ENCODE measurements at places on chromosomes 16 and 17. TPM values are rescaled to one million over a fixed set of nuclear protein-coding genes. Genes with fewer than 3 reads are reported as not detected.
A peak's percentile ranks its signal among the peaks of the same experiment; 100 is the strongest.

ITGB3 gene
- total RNA-seq, result not detected

DNA sequence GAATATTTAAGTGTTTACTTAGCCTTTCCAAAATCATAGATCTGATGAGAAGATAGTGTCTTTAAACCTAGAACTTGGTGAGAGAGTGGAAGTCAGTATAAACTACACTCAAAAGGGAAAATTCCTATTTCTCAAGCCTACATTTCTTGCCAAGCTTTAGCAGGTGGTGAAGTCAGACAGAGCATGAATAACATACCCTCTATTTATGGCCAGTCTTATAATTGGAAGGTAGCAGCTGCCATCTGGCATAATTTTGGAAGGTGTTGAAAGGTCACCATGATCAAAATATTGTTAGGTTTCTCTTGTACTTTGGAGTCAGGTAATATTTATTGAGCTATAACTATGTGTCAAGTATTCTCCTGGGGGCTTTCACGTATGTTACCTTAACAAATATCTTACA is 729.3 kb upstream of the KIF2B start:
- DNase-seq, result no peak

DNA sequence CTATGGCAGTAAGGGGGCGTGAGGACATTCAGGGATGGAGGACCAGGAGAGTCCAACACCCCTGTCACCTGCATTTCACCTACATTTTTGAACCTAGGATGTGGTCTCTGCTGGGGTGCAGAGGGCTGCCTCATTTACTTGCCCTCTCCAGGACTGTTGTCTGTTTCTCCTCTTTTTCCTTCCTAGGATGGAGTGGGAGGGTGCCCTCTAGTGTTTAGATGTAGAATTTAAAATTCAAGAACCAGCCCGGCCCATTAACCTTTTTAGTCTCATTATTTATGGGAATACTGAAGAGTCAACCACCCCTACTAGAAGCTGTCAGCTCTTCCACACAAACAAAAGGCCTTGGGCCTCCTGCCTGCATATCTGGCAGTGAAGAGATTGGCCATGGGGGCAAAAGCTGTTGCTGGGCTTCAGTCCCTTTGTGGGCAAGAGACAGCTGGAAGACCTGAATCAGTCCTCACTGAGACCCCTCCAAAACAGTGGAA is 2.5 kb upstream of the STARD3 start:
- no peak for DNase-seq

DNA sequence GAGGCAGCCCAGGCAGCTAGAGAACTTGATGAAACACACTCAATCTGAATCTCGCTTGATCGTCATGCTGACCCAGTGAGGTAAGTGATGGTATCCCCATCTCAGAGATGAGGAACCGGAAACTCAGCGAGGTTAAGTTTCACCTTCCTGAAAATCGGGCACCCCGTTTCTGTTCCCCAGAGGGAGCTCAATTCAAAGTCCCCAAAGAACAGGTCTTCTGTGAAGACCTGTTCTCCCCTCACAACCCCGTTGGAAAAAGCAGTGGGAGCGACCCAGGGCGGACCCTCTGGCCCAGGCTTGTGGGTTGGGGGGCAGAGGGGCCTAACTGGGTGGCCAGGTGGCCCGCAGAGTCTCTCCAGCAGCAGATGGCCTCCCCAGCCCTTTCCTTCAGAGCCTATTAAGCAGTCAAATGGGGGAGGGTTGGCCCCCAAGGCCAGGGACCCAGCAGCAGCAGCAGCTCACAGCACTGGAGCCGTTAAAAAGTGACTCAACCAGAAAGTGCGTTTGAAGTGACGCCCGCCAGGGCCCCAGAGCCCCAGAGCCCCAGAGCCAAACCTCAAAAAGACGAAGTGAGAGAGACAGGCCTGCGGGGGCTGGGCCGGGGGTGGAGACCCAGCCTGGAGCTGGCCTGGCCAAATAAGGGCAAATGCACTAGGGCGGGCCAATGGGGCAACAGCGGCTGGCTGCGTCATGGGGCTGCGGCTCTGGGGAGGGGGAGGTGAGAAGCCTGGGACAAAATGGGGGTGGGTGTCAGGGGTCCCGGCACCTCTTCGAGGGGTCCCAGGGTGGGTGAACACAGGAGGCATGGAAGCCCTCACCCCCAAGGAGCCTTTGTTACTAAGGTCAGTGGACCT is 9.2 kb upstream of the TSPOAP1 start:
- DNase-seq, result no peak

DNA sequence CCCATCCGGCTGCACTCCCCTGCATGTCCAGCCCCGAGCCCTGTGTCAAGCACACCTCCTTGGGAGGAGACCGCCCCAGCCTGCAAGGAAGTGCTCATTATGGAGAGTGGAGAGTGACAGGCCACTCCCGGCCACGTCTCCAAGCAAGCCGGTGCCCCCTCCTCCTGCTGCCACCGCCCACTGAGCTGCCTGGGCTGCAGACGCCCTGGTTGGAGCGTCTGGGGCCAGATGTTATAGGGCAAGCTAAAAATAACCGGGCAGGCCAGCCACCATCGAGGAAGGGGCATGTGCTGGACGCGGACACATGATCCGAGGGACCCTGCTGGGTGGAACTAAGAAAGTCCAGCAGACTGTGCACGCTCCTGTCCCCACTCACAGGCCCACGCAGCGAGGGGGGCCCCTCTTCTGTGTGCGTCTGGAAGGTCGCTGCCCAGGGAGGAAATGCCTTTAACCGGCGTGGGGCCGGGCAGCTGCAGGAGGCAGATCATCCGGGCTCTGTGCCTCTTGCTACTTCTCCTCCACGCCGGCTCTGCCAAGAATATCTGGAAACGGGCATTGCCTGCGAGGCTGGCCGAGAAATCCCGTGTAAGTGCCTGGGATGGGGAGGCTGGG is at the start of gene WFDC1:
Gene WFDC1, plus strand, starts transcription at position 348 of the 612 bp plus-strand sequence. Its CDS starts 94 bp downstream, at position 442.
- peak; percentile 23 for DNase-seq

DNA sequence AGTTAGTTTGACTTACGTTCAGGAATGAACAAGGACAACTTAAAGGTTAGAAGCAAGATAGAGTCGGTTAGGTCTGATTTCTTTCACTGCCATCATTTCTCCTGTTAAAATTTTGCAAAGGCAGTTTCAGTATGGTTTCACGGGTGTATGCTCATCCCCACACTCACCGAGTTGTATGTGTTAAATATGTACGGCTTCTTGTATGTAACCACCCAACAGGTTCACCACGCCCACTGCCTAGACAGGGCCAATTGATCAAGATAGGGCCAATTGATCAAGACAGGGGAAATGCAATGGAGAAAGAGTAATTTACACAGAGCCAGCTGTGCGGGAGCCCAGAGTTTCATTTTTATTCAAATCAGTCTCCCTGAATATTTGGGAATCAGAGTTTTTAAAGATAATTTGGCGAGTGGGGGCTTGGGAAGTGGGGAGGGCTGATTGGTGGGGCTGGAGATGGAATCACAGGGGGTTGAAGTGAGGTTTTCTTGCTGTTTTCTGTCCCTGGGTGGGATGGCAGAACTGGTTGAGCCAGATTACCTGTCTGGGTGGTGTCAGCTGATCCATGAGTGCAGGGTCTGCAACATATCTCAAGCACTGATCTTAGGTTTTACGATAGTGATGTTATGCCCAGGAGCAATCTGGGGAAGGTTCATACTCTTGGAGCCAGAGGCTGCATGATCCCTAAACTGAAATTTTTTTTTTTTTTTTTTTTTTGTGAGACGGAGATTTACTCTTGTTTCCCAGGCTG is 62.4 kb upstream of the PLCG2 start:
- no peak for DNase-seq

Measured in Calu3 (cell line).